Stimulated activated CD8-positive, alpha-beta memory T cell treated with anti-CD3 and anti-CD28 coated beads, Interleukin-2, amount 100 ng/mL, for 1 hour (primary cell): ENCODE measurements at places on chromosomes 12 and 14.

GRCh38 chr14:29798108-29798663 lies 129.5 kb downstream of the PRKD1 start:
- no peak for DNase-seq

- DNase-seq, result no peak
Observed at GRCh38 chr12:25276199-25276937, 25.6 kb upstream of the KRAS start.

GRCh38 chr12:116600959-116601918 lies 42.1 kb downstream of the MAP1LC3B2 start:
- DNase-seq, result no peak

GRCh38 chr14:61221906-61222305 lies 59.2 kb downstream of the TMEM30B start:
- no peak for DNase-seq

DNA sequence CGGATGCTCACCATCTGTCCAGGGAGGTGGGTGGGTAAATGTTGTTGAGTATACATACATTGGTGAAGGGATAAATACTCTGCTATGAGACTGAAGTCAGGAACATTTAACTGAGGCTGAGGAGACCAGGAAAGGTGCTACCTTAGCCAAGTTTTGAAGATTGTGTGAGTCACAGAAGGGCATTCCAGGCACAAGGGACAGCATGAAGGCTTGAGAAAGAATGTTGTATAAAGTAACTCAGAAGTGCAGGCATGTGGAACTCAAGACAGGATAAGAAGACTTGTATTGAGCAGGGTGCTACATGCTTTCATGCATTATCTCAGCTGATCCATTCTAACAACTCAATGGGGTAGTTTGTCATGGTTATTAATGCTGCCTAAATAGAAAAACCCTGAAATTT lies 112.7 kb downstream of the IPO8 start:
- DNase-seq, result no peak

- no peak for DNase-seq
Observed at GRCh38 chr12:84329938-84330337, 582.7 kb downstream of the SLC6A15 start.

- no peak for DNase-seq
Observed at GRCh38 chr14:75401361-75401760, 26.5 kb upstream of the JDP2 start.

GRCh38 chr14:101153691-101154090 lies 250.2 kb upstream of the RTL1 start:
- DNase-seq, result no peak

DNA sequence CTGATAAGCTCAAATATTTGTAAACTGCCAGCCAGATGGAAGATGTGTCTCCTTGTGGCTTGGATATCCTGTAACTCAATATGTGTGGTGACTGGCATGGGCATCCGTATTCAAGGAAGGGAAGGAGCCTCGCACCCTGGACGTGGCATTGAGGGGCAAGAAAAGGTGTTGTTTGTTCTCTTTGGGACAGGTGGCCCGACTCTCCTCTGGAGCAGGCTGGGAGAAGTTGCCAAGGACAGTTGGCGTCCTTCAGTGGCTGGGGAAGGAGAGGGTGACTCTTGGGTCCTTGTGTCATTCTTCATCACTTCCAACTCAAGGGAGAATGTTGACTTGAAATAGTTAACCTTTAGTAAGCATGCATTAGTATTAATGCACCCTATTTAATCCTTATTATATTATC lies 39.6 kb downstream of the CACNA1C start:
- no peak for DNase-seq

- DNase-seq, result no peak
Observed at GRCh38 chr14:85535321-85535720, 5.4 kb downstream of the FLRT2 start.

- DNase-seq, result no peak
Observed at GRCh38 chr12:33514893-33515292, 75.3 kb upstream of the SYT10 start.

DNA sequence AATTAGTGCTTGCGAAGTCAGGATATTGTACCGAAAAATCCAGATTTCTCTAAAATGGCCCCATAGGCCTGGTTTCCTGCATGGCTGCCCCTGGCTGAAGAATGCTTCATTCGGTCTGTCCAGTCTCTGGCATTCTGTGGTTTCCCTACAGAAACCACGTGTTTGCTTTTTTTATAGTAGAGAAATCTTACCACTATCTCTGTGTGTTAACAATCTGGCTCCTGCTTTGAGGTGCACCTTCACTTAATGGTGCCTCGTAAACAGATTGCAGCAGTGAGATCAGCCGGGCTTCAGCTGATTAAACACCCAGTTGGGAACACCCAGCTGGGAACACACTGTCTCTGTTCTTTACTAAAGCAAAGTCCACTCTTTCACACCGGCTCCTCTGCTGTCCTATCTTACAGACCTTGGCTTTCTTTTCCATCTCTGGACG lies 6.7 kb upstream of the DNAAF2 start:
- no peak for DNase-seq

DNA sequence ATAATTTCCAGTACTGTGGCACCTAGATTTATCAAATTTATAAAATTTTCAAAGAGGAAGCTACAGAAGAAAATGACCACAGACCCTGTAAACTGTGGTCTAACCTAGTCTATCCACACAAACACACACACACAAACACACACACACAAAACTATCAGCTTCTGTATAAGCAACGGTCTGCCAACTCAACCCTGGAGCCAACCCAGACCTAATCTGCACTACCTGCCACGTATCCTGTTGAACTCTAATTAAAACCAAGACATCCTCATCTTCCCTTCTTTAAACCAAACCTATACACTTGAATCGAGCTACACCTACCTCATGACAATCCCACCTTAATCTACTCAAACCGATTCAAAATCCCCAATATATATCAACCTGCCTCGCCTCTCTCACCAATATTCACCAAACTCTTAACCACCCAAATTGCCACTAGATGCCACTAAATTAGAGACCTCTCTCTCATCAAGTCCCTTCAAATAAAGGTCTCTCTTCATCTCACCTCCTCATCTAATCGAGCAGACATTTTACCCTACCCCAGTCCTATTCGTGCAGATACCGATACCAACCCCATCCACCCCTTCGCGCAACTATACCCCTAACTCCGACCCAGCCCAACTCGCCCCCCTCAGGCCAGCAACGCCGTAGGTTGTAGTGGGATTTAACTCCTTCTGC lies 808 bp downstream of the ACIN1 start:
- no peak for DNase-seq

- DNase-seq, result no peak
Observed at GRCh38 chr12:95593266-95593871, 42.1 kb upstream of the USP44 start.

DNA sequence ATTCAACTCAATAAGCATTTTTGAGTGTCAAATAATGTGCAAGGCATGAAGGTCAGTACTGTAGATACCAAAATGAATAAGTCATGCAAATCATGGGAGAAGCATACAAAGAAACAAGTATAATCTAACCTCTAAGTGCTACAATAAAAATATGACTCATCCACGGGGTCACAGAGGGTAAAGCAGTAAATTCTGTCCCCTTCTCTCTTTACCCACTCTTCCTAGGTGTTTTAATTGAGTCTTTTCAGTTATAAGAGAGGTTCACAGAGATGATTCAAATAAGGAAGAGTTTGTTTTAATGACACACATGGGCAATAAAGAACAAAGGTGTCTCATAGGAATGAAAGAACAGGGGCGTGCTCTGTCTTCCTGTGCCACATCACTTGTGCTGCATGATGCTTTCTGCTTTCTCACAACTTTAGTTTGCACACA lies 71.5 kb upstream of the DAAM1 start:
- no peak for DNase-seq

- DNase-seq, result no peak
Observed at GRCh38 chr14:93832665-93833064, 44.4 kb upstream of the PRIMA1 start.

GRCh38 chr12:69401940-69402339 lies 42.4 kb downstream of the YEATS4 start:
- DNase-seq, result no peak

GRCh38 chr12:110088936-110089335 lies 35.2 kb upstream of the IFT81 start:
- DNase-seq, result no peak

DNA sequence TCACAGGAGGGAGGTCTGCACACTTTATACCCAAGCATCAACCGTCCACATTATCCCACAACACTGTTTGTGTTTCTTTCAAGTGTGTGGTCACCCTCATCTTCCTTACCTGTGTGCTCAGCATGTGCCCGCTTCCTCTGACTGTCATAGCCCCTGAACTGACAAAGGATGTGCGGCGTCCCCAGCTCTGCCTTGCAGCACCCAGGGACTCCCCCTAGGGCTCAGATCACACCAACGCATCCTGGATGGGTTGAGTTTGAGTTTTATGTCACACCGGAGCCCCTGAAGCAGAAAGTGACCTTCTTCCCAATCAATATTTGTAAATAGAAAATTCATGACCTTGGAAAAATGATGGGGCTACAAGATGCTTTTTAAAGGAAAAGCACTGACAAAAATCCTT lies 770.7 kb upstream of the TMEM132C start:
- no peak for DNase-seq

DNA sequence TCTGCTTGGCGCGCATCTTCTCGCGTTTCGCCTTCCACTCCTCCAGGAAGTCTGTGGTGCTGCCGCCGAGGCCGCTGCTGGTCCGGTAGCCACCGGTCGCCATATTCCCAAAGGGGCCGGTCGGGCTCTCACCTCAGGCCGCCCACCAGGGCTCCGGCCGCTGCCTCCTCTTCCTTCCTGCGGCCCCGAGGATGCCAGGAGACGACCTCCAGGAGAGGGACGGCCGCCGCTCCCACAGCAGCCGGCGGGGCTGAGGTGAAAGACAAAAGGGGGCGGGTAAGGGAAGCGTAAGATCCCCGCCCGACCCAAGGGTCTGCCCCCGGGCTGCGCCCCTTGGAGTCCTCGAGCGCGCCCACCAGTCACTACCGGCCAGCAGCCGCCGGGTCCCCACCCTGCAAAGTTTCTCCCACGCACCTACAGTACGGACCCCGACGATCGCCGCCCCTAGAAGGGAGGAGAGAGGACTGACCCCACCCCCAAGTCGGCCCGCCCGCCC lies 574 bp downstream of the PAWR start:
- no peak for DNase-seq

DNA sequence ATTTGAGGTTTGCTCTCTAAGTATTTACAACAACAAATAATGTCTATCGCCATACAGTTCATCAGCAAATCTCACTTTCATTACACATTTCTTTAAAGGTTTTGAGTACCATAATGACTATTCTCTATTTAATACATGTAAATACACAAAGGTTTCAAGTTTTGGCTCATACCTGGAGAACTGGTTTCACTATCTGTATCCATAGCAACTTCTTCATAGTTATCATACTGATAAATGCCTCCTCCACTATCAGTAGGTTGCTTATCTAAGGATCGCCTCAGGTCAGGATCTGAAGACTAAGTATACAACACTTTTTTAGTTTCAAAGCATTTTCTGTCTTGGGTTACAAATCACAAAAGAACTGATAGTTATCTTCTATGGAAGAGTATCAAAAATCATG lies 21.4 kb downstream of the ZFC3H1 start:
- no peak for DNase-seq

DNA sequence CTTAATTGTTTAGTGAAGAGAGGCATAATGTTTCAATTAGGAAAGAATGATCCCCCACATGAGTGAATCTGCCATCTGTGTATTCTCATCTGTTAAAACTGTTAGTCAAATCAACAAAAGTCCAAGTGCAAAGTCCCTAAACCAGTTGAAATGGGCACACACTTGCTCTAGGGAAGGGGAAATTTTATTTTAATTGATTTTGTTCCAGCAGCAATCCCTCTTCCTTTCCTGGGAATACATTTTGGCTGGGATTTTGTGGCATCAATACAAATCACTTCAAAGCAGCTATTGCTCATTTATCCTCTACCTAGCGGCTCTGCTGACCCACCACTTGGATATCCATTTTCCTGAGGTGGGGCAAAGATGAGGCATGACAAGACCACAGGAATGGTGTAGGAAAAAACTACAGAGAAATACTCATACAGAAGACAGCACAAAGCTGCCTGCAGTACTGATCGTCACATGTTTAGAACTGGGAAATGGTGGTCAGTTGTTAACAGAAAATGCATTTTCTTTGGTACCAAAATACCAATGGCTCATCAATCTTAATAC lies 9.8 kb upstream of the SSTR1 start:
- no peak for DNase-seq

DNA sequence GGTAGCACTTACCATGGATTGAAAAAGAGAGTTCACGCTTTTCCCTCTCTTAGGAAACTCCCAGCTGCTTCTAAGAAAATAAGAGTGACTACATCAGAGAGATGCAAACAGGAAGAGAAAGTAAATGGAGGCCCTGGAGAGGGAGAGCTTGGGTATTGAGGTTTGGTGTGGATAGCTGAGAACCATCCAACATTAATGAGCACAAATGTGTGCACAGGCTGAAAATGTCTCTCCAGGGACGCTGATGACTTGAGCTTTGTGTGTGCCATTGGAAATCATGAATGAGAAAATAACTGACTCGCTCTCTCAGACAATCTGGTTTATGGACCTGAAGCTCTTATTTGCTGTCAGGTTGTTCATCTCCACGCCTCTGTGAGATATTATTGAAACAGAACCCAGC lies 318.8 kb downstream of the NRXN3 start:
- DNase-seq, result no peak

DNA sequence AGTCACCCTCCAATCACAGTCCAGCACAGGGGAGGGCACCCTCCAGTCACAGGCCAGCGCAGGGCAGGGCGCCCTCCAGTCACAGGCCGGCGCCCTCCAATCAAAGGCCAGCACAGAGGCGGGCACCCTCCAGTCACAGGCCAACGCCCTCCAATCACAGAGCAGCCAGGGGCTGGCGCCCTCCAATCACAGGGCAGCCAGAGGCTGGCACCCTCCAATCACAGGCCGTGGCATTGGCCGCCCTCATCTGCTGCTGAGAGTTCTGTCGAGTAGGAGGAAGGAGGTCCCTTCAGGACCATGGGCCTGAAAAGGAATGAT lies 26.6 kb downstream of the DDX51 start:
- DNase-seq, result no peak

GRCh38 chr12:131076296-131076695 lies 122.6 kb downstream of the ADGRD1 start:
- no peak for DNase-seq

DNA sequence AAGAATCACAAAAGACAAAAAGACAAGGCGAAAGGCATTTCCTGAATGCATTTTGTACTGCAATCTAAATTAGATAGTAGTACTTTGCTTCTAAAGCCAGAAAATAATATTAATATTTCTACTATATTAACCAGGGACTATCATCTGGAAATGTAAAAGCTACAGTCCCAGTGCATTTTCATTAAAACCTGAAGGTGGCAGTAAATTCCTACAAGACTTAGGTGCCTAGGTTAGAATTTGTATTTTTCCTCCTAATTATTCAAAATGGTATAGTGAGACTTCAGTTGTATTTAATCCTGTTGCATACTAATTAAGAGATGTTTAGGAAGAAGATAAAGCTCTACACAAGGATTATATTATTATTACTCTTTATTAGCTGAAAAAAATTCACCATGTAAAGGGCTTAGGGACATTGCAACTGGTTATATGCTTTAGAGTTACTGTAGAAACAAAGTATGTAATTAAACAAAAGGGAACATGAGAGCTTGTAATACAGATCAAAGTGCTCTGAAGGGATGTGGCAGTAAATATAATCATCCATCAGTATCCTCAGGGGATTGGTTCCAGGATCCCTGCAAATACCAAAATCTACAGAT lies 53.6 kb downstream of the BRMS1L start:
- no peak for DNase-seq

- no peak for DNase-seq
Observed at GRCh38 chr12:14410841-14411569, 45.5 kb downstream of the ATF7IP start.

- no peak for DNase-seq
Observed at GRCh38 chr14:61599942-61600341, 95.4 kb upstream of the HIF1A start.

- DNase-seq, result no peak
Observed at GRCh38 chr14:51877810-51878209, 17.4 kb downstream of the GNG2 start.
